ENCODE measurements at places on chromosomes 13 and 19. TPM values are rescaled to one million over a fixed set of nuclear protein-coding genes. Genes with fewer than 3 reads are reported as not detected.

DNA sequence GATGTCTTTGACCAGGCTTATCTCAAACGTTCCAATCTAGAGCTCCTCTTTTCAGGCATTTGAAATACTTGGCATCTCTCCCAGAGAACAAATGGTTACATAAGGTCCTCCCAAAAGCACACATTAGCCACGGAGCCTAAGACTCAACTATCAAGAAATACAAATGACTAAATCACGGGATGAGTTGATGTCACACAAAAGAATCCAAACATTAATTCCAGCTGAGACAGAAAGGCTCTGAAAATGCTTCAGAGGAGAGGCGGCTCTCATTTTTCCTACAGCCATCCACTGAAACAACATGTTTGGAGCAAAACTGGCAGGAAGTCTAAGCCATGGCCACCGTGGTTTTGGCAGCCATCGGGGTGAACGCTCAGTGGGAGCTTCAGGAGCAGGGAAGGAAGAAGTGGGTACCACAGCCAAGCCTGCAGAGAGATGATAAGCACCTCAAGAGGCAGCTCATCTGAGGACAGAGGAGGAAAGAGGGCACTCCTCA is 122.5 kb downstream of the STK24 start:
- peak; percentile 53 for DNase-seq

- no peak for DNase-seq
Observed at GRCh38 chr13:51553531-51553930, 30.7 kb upstream of the WDFY2 start.

The POSTN gene
- 27.8 TPM for total RNA-seq

DNA sequence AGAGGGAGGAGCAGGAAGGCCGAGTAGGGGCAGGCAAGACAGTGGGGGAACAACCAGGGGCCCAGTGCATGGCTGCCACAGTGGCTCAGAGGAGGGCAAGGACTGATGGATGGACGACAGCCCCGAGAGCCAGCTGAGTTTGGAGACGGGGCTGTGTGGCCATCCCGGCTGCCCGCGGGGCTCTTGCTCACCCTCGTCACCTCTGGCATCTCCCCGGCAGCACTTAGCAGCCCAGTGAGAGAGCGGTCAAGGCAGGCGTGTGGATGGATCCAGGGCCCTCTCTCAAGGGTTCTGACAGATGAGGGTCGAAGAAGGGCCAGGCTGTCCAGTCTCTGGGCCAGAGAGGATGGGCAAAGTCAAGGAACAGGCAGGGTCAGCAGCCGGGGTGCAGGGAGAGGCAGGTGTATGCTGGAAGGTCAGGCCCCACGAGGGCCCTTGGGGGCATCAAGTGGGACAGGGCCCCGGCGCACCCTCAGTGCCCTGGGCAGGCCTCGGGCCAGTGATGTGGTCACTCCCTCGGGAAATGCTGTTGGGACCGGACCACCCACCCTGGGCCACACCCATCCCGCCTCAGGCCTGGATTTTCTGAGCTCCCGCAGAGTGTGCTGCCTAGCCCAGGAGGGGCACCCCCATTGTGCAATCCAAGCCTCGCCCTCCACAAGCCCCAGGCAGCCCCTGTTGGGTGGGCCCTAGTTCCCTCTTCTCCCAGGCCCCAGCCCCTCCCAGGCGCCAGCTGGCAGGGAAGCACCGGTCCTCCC is 56.4 kb upstream of the TPM4 start:
- no peak for DNase-seq

GRCh38 chr19:1453525-1454364 is 3.8 kb downstream of the APC2 start:
- no peak for DNase-seq

- no peak for DNase-seq
Observed at GRCh38 chr13:100184095-100184494, 95.2 kb downstream of the PCCA start.

DNA sequence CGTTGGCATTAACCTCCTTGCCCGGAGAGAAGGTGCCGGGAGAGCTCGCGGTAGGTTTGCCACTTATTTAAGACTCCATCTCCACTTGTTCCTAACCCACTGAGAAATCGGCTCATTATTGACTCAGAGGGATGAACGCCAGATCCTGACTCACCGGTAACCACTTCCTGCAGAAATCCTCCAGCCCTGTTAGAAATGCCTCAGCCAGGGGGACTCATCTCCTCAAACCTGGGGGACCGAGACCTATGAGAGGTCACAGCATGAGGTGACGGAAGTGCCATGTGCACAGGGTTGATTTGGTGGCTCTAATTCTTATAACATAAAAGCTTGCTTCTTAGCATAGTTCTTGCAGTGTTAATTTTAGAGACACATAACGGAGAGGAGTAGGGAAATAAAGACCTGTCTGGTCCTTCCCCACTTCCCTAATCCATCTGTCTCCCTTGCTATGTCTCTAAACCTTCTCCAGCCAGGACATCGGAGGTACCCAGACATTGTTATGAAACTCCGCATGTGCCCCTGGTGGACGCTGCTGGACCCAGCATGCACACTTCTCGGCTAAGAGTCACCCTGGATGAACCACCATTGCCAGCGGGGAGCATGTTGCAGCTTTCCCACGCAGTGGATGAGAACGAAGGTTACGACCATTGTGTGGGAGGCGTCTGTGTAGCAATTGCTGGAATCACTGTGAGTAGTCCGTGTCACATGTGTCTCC is 158.9 kb downstream of the EFNB2 start:
- no peak for DNase-seq

The CYP2A6 gene
- not detected for total RNA-seq

The CEACAM3 gene
- total RNA-seq: not detected

GRCh38 chr13:71871176-71871754 is 4.3 kb upstream of the DACH1 start:
- DNase-seq: no peak

The TMEM238 gene
- total RNA-seq: 44.6 TPM

DNA sequence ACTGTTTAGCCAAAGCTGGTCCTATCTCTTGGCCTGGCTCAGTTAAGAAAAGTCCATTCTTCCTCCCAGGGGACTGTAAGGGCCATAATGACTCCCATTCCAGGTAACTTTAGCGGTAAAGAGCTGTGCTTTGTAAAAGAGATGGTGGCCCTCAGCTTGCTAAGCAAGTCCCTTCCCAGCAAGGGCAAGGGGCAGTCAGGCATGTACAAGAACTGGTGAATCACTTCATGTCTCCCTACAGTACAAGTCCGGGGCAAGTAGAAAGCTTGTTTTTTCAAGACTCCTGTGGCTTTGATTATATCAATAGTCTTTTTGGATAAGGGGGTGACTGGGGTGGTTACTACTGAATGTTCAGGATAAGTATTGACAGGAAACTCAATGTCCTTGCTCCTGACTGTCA is 88.9 kb downstream of the SLC25A15 start:
- DNase-seq: peak; percentile 82

The GRIN3B gene
- total RNA-seq: not detected

- DNase-seq: peak; percentile 92
Observed at GRCh38 chr13:31846182-31846938, 107.0 kb downstream of the RXFP2 start.

DNA sequence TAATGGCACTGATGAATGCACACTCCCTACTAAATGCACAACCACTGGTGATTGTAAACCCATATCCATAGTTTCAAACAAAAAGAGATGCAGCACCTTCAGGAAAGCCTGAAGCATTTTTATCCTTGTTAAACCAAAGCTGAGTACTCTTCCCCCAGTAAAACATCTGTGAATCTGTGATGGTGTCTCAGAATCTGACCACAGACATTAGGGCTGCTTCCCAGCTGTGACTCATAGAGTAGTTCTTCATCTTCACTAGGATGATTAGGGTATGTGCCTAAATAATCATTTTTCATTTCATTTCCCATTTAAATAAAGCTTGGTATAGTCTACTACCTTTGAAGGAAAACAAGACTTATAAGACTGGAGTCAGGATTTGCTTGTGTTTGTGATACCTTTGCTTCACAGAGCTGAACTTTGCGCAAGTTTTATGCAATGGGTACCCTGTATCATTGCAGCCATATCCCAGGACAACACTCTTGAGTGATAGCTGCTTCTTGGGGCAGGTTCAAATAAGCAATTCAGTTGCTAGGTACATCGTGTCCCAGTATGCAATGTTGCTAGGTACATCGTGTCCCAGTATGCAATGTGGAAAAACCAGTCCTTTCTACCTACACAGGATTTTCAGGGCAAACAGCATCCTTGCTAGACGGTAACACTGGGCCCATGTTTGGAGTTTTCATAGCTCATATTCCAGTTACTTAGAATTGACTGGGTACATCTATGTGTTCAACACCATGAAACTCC is 277.1 kb downstream of the IRS2 start:
- no peak for DNase-seq

DNA sequence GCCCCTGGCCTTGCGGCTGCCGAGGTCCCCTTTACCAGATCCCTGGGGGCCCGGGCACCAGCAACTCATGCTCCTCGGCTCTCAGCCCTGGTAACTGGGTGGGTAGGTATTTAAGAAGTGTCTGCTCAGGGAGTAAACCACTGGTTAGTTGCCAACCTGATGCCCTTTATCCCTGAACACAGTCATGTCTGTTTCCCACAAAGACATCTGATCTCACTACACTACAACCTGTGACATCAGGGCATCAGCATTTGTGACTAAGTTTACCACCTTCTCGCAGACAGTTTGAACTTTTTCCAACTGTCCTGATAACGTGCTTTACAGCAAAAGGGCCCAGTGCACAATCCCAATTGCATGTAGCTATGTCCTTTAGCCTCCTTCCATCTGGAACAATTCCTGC is 22.0 kb downstream of the GGACT start:
- no peak for DNase-seq

GRCh38 chr19:19871932-19872331 is 6.2 kb downstream of the ZNF253 start:
- no peak for DNase-seq

The KIR2DL1 gene
- not detected for total RNA-seq

DNA sequence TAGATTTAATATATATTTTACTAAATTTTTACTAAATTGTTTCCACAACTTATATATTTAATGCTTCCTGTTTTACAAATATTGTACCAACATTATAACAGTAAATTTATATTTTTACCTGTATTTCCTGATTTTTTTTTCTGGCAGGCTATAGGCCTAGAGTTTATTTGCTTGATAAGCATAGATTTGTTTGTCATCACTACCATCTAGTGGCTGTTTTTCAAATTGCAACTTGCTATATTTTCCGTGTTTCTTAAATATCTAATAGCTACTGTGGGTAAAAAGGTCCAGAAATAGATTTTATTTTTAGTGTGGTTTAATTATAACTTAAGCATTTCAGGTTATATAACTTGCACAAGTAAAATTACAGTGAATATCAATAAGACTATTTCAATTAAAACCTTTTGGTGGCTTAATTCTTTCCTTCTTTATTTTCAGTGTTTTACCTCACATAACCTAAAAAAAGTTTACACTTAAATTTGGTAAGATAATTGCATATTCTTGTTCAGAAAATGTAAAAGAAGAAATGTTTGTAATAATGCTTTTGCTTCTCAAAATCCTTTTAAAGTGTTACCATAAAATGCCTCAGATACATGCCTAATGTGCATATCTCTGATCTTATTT is 60.6 kb downstream of the NDFIP2 start:
- no peak for DNase-seq

DNA sequence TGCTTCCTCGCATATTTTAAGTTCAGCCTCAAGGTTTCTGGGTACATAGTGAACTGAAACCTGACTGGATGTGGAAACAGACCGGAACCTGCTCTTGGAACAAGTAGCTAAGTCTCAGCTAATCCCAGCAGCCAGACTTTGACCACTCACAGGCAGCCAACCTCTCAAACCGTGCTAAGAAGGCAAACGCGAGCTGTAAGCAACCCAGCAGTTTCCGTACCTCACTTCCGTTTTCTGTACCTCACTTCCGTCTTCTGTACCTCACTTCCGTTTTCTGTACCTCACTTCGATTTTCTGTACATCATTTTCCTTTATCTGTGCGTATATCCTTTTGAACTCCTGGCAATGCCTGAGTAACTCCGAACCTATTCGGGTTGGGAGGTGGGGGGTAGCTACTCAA is 96.8 kb downstream of the SUCLA2 start:
- no peak for DNase-seq

DNA sequence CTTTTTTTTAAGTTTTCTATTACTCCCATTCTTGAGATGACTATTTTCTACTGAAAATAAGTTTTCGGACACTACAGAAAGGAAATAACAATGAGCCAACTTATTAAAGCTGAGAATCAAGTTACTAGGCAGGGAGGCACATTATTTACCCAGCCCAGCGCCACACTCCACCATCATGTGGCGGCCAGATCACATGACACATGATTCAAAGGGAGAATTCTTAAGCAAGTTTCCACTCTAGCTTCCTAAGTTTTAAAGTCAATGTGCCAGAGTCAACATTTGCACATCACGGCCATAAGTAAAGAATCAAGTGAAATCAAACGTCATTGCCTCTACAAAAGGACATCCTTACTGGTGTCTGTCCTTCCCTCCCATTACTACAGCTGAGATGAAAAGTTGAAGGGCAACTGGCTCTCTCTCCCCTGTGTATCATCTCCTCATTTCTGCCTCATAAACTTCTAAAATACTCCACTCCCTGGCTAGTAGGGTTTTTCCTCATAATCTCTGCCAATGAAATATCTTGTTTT is 81.7 kb downstream of the KLF12 start:
- no peak for DNase-seq

DNA sequence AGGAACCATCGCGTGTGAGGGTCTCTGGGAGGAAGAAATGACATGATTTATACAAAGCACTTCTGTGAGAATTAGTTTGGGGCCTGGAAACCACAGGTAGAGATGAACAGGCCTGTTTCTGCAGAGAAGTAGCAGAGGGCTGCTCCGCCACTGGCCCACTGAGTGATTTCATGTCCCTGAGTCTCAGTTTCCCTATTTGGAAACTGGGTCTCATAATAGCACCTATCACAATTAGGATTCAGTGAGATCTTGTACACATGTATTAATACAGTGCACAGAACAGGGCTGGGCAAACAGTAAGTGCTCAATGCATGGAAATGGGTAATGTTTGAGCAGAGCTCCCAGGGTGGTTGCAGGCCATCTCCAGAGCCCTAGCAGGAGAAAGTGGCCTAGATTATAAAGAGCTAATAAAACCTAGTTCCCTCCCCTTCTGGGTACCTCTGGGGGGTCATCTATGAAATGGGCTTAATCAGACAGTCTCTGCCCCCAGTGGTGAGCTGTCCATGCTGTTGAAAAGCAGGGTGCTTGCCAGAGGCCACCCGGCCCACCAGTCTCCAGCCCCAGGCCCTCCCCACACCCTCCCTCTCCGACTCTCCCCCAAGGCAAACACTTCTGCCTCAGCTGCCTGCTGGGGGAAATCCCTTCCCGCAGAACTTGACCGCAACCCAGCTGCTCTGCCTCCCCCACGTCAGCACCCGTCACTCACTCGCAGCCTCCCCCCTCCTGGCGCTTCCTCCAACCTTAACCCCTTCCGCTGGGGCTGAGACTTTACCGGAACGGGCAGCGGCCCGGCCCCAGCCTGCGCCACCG is 4.5 kb downstream of the BCL3 start:
- peak; percentile 86 for DNase-seq
